ENCODE measurements at places on chromosomes 12 and 14. TPM values are rescaled to one million over a fixed set of nuclear protein-coding genes. Genes with fewer than 3 reads are reported as not detected.

GRCh38 chr14:32938719-32939253 lies at the start of gene NPAS3:
Gene NPAS3, plus strand, starts transcription at chr14:32938879.
- DNase-seq: no peak
- no peaks in the 10 kb centered on the region for H3K36me3 ChIP-seq
- H3K27ac ChIP-seq: peak within 1 kb of the TSS; percentile 94
- H3K4me1 ChIP-seq: no peaks in the 10 kb centered on the region
- H3K4me3 ChIP-seq: peak within 1 kb of the TSS; percentile 52
- H3K27me3 ChIP-seq: no peaks in the 10 kb centered on the region

DNA sequence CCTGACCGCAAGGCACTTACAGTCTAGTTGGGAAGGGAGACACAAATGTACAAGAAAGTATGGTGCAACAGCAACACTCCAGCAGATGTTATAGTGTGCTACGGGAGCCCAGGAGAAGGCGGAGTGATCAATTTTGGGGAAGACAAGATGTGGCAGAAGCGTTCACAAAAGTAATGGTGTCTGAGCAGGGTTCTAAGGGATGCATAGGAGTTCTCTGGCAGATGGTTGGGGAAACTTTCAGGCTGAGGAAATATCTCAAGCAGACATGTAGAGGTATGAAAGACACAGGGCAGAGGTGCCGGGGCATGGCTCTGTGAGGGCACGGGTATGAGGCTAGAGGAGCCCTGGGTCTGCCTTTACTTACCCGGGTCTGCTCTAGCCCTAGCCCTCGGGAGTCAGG lies 5.1 kb upstream of the TNFRSF1A start:
- DNase-seq: no peak
- H3K4me1 ChIP-seq: peaks cover 62% of the 10 kb centered on the region
- H3K4me3 ChIP-seq: no peak overlapping the region
- no peak overlapping the region for H3K27ac ChIP-seq
- no peaks in the 10 kb centered on the region for H3K36me3 ChIP-seq

- DNase-seq: no peak
- no peak overlapping the region for H3K4me3 ChIP-seq
- H3K4me1 ChIP-seq: no peaks in the 10 kb centered on the region
- no peaks in the 10 kb centered on the region for H3K36me3 ChIP-seq
Observed at GRCh38 chr14:33019346-33019745, 80.7 kb downstream of the NPAS3 start.

- DNase-seq: no peak
- H3K36me3 ChIP-seq: no peaks in the 10 kb centered on the region
- H3K27me3 ChIP-seq: no peaks in the 10 kb centered on the region
- H3K4me3 ChIP-seq: no peak overlapping the region
Observed at GRCh38 chr12:124795081-124795948, 68.3 kb downstream of the SCARB1 start.

- no peaks in the 10 kb centered on the region for H3K27me3 ChIP-seq
- no peaks in the 10 kb centered on the region for H3K36me3 ChIP-seq
- H3K4me1 ChIP-seq: no peaks in the 10 kb centered on the region
- H3K27ac ChIP-seq: no peak overlapping the region
- H3K4me3 ChIP-seq: no peak overlapping the region
Observed at GRCh38 chr12:114588061-114588460, 95.9 kb downstream of the TBX3 start.

DNA sequence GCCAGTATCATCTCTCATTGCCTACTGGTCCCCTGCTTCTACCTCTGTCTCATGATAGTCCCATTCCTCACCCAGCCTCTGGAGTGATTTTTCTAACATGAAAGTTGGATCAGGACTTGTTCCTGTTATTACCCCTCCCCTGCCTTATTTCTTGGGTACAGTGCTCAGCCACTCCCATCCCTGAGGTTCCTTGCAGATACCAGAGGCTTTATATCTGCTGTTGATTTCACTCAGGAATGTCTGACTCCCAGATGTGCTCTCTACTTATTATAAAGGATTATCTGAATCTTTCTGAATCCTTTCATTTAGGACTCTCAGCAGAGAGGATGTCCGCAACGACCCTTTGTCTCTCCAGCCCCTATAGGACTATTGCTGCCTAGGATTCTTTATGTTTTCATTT lies 111.2 kb downstream of the LRRK2 start:
- peaks cover 4% of the 10 kb centered on the region for H3K36me3 ChIP-seq
- no peak for DNase-seq
- no peak overlapping the region for H3K27ac ChIP-seq
- no peaks in the 10 kb centered on the region for H3K27me3 ChIP-seq

DNA sequence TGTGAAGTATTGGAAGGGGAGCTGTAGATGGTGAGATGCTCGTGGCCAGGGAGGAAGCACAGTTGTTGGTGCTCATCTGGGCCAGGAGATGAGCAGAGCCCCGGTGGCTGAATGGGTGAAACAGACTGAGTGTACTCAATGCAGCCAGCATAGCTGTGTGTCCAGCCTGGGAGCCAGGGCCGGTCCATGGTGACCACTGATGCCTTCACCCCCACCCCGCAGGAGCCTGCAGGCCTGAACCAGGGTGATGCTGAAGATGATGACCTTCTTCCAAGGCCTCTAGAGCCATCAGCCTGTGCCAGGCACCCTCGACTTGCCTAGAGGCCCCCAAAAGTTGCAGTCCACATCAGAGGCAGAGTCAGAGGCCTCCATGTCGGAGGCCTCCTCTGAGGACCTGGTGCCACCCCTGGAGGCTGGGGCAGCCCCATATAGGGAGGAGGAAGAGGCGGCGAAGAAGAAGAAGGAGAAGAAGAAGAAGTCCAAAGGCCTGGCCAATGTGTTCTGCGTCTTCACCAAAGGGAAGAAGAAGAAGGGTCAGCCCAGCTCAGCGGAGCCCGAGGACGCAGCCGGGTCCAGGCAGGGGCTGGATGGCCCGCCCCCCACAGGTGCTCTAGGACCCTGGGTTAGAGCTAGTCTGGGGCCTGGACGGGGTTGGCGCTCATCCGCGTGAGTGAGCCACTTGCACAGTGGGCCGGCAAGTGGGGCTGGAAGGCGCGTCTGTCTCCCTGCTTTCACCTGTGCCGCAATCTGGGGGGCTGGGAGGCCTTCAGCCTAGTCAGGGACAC lies 3.0 kb downstream of the TNFAIP2 start:
- no peaks in the 10 kb centered on the region for H3K27me3 ChIP-seq
- DNase-seq: no peak
- no peaks in the 10 kb centered on the region for H3K36me3 ChIP-seq

DNA sequence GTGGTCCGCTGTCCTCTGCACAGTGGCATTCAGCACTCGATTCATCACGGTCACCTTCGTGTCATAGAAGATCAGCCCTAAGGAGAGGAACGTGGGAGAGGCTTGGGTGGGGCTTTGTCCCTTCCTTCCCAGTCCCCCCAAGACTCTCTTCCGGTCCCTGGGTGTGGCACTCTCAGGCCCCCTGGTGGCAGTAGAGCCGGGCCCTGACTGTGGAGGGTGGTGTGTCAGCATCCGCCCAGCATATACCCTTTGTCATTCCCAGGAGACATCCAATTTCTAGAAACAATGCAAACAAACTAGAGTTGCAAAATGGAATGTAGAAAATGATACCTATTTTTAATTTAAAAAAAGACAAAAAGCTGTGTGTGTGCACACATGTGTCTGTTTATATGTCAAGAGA lies 45.0 kb downstream of the TRAFD1 start:
- H3K4me3 ChIP-seq: no peak overlapping the region
- H3K4me1 ChIP-seq: no peaks in the 10 kb centered on the region
- peak; percentile 43 for DNase-seq
- no peak overlapping the region for H3K27ac ChIP-seq

DNA sequence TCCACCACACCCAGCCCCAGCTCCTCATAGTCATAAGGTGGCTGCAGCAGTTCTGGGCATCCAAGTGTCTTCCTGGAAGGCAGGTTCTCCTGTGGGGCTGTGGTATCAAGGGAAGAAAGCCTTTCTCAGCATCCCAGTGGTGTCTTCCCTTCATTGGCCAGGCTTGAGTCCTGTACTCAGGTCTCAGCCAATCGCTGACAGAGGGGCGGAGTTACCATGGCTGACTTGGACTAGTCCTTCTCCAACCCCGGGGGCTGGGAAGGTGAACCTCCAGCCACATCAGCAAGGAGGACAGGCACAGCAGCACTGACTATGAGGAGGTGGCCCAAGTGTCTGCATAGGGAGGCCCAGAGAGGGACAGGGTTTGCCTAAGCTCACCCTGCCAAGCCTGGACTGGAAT lies 64.0 kb upstream of the SLC24A4 start:
- H3K27ac ChIP-seq: no peak overlapping the region
- H3K36me3 ChIP-seq: no peaks in the 10 kb centered on the region
- no peak for DNase-seq
- H3K4me3 ChIP-seq: no peak overlapping the region
- peaks cover 2% of the 10 kb centered on the region for H3K27me3 ChIP-seq

GRCh38 chr12:81245907-81246570 lies 168.2 kb downstream of the ACSS3 start:
- no peak for DNase-seq
- H3K36me3 ChIP-seq: no peaks in the 10 kb centered on the region

GRCh38 chr12:54460317-54460923 lies 13.0 kb downstream of the GTSF1 start:
- H3K36me3 ChIP-seq: no peaks in the 10 kb centered on the region
- H3K27ac ChIP-seq: no peak overlapping the region
- no peaks in the 10 kb centered on the region for H3K4me1 ChIP-seq
- H3K27me3 ChIP-seq: no peaks in the 10 kb centered on the region
- H3K4me3 ChIP-seq: no peak overlapping the region

DNA sequence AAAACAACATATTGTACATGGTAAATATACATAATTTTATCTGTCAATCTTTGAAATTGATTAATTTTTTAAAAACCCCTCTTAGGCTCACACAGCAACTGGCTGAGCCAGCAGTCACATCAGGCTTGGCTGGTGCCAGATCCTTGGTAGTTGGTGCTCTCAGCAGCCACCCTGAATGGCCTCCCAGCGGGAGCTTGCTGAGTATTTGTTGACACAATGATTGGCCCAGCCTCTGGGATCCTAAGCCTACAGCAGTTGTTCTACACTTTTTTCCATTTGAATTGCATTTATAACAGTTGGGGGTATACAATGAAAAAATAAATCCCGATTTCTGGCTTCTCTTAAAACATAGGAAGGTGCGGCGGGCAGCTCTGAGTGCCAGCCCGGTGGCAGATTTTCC lies 11.1 kb downstream of the PRKAB1 start:
- H3K4me1 ChIP-seq: no peaks in the 10 kb centered on the region
- no peaks in the 10 kb centered on the region for H3K27me3 ChIP-seq
- H3K27ac ChIP-seq: no peak overlapping the region
- peaks cover 47% of the 10 kb centered on the region for H3K36me3 ChIP-seq

GRCh38 chr12:32015036-32015435 lies 55.8 kb downstream of the RESF1 start:
- no peaks in the 10 kb centered on the region for H3K27me3 ChIP-seq
- DNase-seq: no peak
- H3K4me3 ChIP-seq: no peak overlapping the region
- no peaks in the 10 kb centered on the region for H3K4me1 ChIP-seq
- H3K27ac ChIP-seq: no peak overlapping the region

The RNASE7 gene
- total RNA-seq: not detected

The JAG2 gene
- total RNA-seq: 7.4 TPM

The KRT83 gene
- not detected for total RNA-seq

The DDIT3 gene
- 49.2 TPM for total RNA-seq

All from tibial nerve (tissue), 4 donors.